CD4-positive, CD25-positive, alpha-beta regulatory T cell (primary cell): ENCODE measurements at places on chromosomes 1 and 21.

DNA sequence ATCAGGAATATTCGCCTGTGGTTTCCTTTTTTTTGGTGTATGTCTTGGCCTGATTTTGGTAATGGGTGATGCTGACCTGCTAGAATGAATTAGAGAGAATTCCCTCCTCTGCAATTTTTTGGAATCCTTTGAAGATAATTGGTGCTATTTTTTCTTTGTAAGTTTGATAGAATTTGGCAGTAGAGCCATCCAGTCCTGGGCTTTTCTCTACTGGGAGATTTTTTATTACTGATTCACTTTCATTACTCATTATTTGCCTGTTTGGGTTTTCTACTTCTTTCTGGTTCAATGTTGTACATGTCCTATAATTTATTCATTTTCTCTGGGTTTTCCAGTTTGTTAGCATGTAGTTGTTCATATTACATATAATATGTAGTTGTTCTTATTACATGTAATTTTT, 48.7 kb downstream of the NTMT2 start:
- H3K27ac ChIP-seq, result no peak overlapping the region
- no peak overlapping the region for H3K4me3 ChIP-seq
- DNase-seq, result no peak
- no peaks in the 10 kb centered on the region for H3K4me1 ChIP-seq
- H3K36me3 ChIP-seq, result no peaks in the 10 kb centered on the region

GRCh38 chr1:107704911-107705310, 260.1 kb downstream of the VAV3 start:
- no peaks in the 10 kb centered on the region for H3K27me3 ChIP-seq
- H3K27ac ChIP-seq, result no peak overlapping the region
- H3K4me1 ChIP-seq, result no peaks in the 10 kb centered on the region
- H3K36me3 ChIP-seq, result peaks cover 14% of the 10 kb centered on the region
- no peak for DNase-seq

DNA sequence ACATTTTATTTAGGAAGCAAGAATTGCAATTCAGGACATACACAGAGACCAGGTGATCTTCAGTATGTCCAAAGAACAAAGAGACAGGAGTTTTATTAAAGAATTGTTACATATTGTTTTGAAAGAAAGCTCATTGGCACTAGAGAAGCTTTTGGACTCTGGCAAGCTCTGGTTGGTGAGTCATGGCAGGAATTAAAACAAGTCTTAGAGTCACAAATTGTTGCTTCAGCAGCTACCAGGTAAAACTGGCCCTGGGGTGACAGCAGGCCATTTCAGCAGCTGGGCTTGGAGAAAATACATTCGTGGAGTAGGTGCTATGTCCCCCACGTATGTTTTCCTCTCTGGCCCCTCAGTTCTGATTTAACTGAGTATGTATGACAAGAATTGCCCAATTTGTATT, 58.8 kb downstream of the MAP3K21 start:
- H3K27me3 ChIP-seq, result peaks cover 8% of the 10 kb centered on the region
- H3K36me3 ChIP-seq, result no peaks in the 10 kb centered on the region
- no peak overlapping the region for H3K4me3 ChIP-seq
- no peaks in the 10 kb centered on the region for H3K4me1 ChIP-seq
- DNase-seq, result no peak

DNA sequence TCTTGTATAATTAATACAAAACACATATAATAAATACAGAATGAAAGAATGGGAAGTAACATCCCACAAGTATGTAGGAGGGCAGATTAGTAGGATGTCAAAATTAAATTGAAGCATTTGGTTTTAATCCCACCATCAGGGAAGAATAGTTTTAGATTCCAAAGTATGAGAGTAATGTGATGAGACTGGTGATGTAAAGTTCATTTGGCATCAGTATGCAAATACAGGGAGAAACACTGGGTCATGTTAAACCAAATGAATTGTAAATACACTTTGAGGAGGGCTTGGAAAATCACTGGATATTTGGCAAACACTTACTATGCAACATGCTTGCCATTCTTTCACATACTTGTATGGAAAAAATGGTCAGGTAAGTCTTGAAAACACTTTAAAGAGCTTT, 358.8 kb downstream of the DPYD start:
- H3K4me1 ChIP-seq, result no peaks in the 10 kb centered on the region
- H3K27ac ChIP-seq, result no peak overlapping the region
- H3K36me3 ChIP-seq, result peaks cover 10% of the 10 kb centered on the region
- H3K27me3 ChIP-seq, result no peaks in the 10 kb centered on the region
- DNase-seq, result no peak

DNA sequence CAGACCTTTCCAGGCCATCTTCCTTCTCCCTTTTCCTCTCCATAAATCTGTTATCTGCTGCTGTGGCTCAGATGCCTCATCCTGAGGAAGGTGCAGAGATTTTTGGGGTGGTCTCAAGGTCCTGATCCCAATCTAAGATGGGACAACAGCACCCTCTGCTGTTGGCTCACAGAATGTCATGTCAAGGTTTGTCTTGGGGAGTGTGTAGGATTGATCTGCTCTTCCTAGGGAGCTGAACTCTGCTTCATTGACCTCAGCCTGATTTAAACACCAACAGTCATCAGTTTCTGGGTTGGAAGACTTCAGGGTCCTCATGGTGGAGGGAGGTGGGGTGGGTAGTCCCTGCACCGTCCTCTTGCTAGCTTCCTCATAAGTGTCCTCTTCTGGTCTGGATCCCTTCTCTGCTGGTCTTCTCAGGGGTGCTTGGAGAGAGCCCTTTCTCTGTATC, 62.8 kb upstream of the LAX1 start:
- no peak overlapping the region for H3K4me3 ChIP-seq
- H3K27ac ChIP-seq, result no peak overlapping the region
- DNase-seq, result peak; percentile 57
- peaks cover 95% of the 10 kb centered on the region for H3K36me3 ChIP-seq
- H3K4me1 ChIP-seq, result peaks cover under 1% of the 10 kb centered on the region
- no peaks in the 10 kb centered on the region for H3K27me3 ChIP-seq

GRCh38 chr1:243596431-243597062, 253.5 kb downstream of the AKT3 start:
- no peaks in the 10 kb centered on the region for H3K27me3 ChIP-seq
- no peaks in the 10 kb centered on the region for H3K36me3 ChIP-seq
- peak; percentile 51 for DNase-seq
- H3K27ac ChIP-seq, result peak overlapping the region; percentile 78
- H3K4me1 ChIP-seq, result peaks cover 35% of the 10 kb centered on the region

DNA sequence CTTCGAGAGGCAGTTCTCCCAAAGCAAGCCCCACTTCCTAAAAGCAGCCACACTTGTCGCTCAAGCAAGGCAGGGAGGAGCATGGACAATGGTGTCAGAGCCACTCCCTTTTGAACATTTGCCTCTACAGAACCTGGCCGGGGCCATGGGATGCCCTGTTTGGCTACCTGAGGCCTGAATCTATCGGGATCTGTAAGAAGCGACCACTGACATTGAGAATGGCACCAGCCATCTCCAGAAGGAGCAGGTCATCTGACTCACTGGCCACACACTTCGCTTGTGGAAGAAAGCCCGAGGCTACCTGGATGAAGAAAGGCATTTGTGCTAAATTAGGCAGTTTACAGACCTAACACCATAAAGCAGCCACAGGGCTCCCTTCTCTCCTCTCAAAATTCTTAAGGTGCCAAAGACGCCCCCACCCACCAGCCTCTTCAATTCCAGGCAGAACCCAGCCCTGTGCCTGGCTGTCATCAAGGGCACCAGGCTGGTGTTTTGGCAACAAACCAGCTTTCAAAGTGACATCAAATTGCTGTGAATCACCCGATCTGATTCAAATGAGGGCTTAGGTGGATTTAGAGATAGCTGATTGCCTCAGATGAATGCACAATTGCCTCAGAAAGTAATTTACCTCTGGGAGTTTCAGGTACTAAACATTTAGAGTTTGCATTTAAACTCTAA, 104.8 kb downstream of the ETS2 start:
- no peaks in the 10 kb centered on the region for H3K4me1 ChIP-seq
- H3K27ac ChIP-seq, result no peak overlapping the region
- H3K4me3 ChIP-seq, result no peak overlapping the region
- H3K27me3 ChIP-seq, result no peaks in the 10 kb centered on the region

GRCh38 chr1:175099916-175100315, 32.3 kb downstream of the TNN start:
- no peak overlapping the region for H3K4me3 ChIP-seq
- no peaks in the 10 kb centered on the region for H3K4me1 ChIP-seq
- H3K27ac ChIP-seq, result no peak overlapping the region
- no peaks in the 10 kb centered on the region for H3K36me3 ChIP-seq
- DNase-seq, result no peak

GRCh38 chr1:10108134-10108663, 75.4 kb downstream of the UBE4B start:
- no peaks in the 10 kb centered on the region for H3K4me1 ChIP-seq
- H3K27ac ChIP-seq, result no peak overlapping the region
- no peak overlapping the region for H3K4me3 ChIP-seq
- no peak for DNase-seq
- peaks cover 59% of the 10 kb centered on the region for H3K36me3 ChIP-seq

GRCh38 chr1:245716561-245716960, 561.8 kb downstream of the KIF26B start:
- no peaks in the 10 kb centered on the region for H3K36me3 ChIP-seq
- no peak overlapping the region for H3K4me3 ChIP-seq
- no peaks in the 10 kb centered on the region for H3K4me1 ChIP-seq
- H3K27ac ChIP-seq, result no peak overlapping the region
- H3K27me3 ChIP-seq, result no peaks in the 10 kb centered on the region
- no peak for DNase-seq

- peaks cover 23% of the 10 kb centered on the region for H3K4me1 ChIP-seq
- H3K4me3 ChIP-seq, result no peak overlapping the region
Measured at GRCh38 chr1:205444931-205445645, 10.8 kb downstream of the BLACAT1 start.

DNA sequence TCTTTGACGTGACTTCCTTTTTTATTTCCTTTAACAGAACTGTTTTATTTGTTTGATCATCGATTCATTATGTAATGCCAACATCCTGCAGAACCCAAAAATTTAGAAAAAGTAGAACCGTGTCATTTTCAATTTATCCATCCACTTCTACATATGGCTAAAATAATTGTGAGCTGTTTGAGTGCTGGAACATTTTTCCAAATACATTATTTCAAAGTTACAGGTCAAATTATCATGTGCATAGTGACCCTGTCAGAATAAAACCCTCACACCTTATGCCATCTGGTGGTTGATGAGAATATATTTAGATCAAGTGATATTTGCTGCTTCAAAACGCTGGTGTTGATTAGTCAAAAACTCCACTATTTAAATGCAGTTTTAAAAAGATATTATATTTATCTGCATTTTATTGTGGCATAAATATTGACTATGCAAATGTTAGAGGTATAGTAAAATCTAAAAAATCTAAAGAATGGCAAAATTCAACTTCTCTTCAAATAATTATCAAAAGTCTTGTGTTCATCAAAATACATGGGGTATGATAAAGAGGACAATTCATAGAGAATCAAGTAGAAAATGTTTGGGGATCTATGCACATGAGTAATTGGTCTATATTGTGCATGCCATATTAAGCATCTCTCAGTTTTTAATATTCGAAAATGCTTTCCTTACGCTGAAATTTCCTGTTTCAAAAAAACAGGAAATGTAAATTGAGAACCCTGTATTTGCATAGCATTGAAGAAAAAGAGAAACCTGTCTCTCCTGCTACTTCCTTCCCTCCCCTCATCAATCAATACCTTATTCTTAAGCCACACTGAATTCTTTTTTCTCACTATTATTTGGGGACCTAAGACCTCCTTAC, 39.7 kb downstream of the UBE2U start:
- no peak overlapping the region for H3K27ac ChIP-seq
- peaks cover 4% of the 10 kb centered on the region for H3K4me1 ChIP-seq
- peaks cover 2% of the 10 kb centered on the region for H3K27me3 ChIP-seq
- H3K36me3 ChIP-seq, result no peaks in the 10 kb centered on the region
- peak overlapping the region; percentile 65 for H3K4me3 ChIP-seq

- no peak overlapping the region for H3K4me3 ChIP-seq
- H3K4me1 ChIP-seq, result no peaks in the 10 kb centered on the region
- no peak overlapping the region for H3K27ac ChIP-seq
Measured at GRCh38 chr1:169250022-169250421, 117.6 kb downstream of the NME7 start.

GRCh38 chr1:43789604-43790550, 82.5 kb downstream of the ST3GAL3 start:
- peaks cover 13% of the 10 kb centered on the region for H3K4me1 ChIP-seq
- peak overlapping the region; percentile 26 for H3K27ac ChIP-seq
- H3K36me3 ChIP-seq, result peaks cover 2% of the 10 kb centered on the region
- H3K4me3 ChIP-seq, result no peak overlapping the region

- H3K4me1 ChIP-seq, result no peaks in the 10 kb centered on the region
- H3K27me3 ChIP-seq, result peaks cover 7% of the 10 kb centered on the region
- no peak for DNase-seq
- no peak overlapping the region for H3K27ac ChIP-seq
- H3K4me3 ChIP-seq, result no peak overlapping the region
- H3K36me3 ChIP-seq, result no peaks in the 10 kb centered on the region
Measured at GRCh38 chr1:115314092-115314491, 24.0 kb downstream of the NGF start.

DNA sequence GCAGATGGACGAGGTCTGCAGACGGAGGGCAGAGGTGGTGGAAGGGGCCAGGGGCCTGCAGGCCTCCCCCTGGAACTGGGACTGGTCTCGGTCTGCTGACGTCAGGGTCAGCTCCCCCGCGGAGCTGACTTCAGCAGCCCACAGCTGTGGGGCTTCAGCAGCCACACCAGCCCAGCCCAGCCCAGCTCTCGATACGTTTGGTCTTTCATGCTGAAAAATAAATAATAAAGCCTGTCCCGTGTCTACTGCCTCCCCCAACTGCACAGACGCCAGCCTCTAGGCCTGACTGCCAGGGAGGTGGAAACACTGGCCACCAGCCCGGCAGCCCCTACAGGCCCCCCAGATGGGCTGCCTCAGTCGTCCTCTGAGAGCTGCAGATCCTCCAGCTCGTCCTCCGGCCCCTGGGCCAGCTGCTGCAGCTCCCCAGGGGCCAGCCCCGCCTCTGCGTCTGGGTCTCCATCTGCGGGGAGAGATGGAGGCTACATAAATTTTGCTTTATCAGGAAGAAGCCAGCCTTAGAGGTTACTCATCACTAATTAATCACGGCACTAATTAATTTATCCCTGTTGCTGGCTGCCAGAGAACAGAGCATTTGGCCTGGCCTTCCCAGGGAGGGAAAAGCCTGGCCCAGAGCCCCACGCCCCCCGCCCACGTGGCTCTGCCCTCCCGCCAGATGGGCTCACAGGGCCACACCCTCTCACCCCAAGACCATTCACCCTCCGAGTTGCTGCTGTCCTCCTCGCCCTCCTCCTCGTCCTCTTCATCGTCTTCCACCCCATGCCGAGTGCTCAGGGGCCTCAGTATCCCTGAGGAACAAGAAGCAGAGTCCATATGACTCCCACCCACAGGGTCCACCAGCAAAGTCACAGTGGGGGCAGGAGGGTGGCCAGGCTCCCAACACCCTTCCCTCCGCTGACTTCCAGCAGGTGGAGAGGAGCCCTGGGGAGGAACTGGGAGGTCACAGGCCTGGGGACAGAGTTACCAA, 14.4 kb downstream of the NOC2L start:
- H3K36me3 ChIP-seq, result peaks cover 23% of the 10 kb centered on the region
- peaks cover 27% of the 10 kb centered on the region for H3K4me1 ChIP-seq
- no peaks in the 10 kb centered on the region for H3K27me3 ChIP-seq

GRCh38 chr1:226607268-226607660, 58.7 kb downstream of the STUM start:
- no peak overlapping the region for H3K4me3 ChIP-seq
- H3K36me3 ChIP-seq, result no peaks in the 10 kb centered on the region
- H3K27me3 ChIP-seq, result no peaks in the 10 kb centered on the region
- no peaks in the 10 kb centered on the region for H3K4me1 ChIP-seq
- DNase-seq, result no peak
